CD8-positive, alpha-beta memory T cell (primary cell): ENCODE measurements at places on chromosomes 7 and 10. TPM values are rescaled to one million over a fixed set of nuclear protein-coding genes. Genes with fewer than 3 reads are reported as not detected.

The CCDC186 gene
- 14.0 TPM for total RNA-seq

The EPDR1 gene
- 1.4 TPM for total RNA-seq

DNA sequence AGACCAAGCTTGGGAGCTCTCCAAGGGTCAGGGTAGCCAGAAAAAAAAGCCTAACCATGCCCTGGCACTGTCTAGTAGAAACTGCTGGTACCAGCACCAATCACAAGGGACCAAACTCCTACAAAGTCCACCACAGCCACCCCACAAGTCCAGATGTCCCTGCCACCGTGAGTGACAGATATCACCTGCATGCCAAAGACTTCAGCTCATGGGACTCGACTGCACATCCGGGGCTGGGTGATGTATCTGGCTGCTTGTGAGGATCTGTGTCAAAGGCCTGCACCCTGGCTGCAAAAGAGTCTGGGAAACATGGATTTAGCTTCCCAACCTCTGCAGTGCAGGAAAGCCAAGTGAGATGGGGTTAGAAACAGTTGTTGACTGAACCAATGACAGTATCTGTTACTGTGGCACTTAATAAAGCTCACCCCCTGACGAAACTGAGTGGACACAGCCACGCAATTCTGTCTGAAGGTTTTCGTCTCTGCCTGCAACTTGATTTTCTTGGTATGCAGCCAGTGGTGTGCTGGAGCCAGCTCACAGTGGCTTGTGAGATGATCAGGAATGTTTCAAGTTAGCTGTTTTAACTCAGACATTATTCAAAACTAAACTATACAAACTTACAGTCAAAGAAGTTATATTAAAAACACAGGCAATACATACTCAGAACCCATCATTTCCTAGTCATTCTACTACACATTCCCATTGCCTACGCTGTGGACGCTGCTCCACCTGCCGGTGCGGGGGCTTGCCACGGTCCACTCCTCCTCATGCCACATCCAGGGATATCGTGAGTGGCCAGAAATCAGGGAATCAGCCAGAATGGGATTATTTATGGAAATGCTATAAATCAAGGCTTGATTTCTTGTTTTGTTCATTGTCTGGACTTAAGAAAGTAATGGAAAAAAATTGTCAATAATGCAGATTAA is 9.2 kb downstream of the ZNF488 start:
- DNase-seq: no peak

DNA sequence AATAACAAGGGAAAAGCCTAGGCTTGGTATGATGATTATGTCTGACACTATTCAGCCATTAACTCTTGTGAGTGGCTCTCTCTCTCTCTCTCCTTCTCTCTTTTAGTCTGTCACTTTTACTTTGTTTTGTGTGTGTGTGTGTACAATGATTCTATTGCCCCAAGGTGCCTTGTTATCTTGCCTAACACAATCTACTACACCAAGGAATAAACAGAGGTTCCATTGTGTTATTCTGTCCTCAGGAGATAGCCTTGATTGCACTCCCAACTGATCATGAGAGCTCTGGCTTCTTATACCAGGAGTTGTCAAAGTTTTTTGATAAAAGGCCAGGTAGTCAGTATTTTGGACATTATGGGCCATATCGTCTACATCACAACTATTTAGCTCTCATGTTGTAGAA is 123.4 kb upstream of the CALCR start:
- DNase-seq: no peak
